ENCODE measurements at places on chromosomes 12 and 14.

- no peak for DNase-seq
Observed at GRCh38 chr12:132277374-132277941, 51.9 kb downstream of the GALNT9 start.

- no peak for DNase-seq
Observed at GRCh38 chr12:25207411-25207810, 12.4 kb downstream of the ETFRF1 start.

GRCh38 chr14:104486222-104486923 lies 93.2 kb upstream of the C14orf180 start:
- no peak for DNase-seq

GRCh38 chr12:64457466-64457865 lies 5.5 kb downstream of the TBK1 start:
- no peak for DNase-seq

GRCh38 chr12:112792301-112792700 lies 753 bp downstream of the RPH3A start:
- DNase-seq = no peak

- DNase-seq = no peak
Observed at GRCh38 chr14:53368711-53369201, 215.6 kb upstream of the DDHD1 start.

GRCh38 chr12:103586132-103586531 lies 941 bp upstream of the STAB2 start:
- no peak for DNase-seq

DNA sequence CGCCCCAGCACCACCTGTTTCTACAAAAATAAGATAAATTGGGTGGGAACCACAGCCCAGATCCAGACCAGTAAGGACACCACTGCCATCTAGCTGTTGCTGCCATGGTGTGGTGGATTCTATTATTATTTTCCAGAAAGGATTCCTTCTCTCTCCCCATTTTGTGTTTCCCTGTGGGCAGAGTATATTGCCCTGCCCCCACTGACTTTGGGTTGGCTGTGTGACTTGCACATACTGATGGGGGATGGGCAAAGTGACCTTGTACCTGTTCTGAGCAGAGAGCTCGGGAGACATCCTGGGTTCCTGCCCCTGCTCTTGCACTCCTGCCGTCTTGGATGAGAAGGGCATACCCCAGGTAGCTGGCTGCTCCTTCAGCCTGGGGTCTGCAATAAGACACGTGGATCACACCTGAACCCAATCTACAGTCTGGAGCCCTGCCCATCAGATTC lies 24.3 kb downstream of the MOAP1 start:
- no peak for DNase-seq

GRCh38 chr14:23103581-23103980 lies 1.2 kb downstream of the CIROP start:
- DNase-seq = no peak

GRCh38 chr12:126936181-126936851 lies 1330.7 kb upstream of the TMEM132C start:
- DNase-seq = no peak

DNA sequence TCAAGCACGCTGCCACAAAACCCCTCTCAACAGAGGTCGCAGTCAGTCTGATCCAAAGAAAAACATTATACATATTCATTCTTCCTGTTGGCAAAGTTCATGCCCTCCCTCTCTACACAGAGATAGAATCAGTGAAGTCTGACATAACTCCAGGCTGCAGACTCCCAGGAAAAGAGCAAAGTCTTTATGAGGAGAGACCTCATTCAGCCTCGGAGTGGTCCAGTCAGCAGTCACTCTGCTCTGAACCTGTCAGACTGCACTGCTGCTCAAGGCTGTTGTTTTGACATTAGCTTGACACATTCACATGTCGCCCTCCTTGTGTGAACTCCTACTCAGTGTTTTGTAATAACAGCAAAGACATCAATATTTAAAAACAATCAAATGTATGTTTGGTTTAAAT lies 241.2 kb upstream of the G2E3 start:
- DNase-seq = no peak

GRCh38 chr14:50028458-50028857 lies 87.9 kb downstream of the VCPKMT start:
- DNase-seq = no peak

GRCh38 chr12:68269779-68270178 lies 16.4 kb upstream of the IL22 start:
- no peak for DNase-seq

GRCh38 chr12:56633468-56634241 lies 3.5 kb upstream of the BAZ2A start:
- DNase-seq = no peak

DNA sequence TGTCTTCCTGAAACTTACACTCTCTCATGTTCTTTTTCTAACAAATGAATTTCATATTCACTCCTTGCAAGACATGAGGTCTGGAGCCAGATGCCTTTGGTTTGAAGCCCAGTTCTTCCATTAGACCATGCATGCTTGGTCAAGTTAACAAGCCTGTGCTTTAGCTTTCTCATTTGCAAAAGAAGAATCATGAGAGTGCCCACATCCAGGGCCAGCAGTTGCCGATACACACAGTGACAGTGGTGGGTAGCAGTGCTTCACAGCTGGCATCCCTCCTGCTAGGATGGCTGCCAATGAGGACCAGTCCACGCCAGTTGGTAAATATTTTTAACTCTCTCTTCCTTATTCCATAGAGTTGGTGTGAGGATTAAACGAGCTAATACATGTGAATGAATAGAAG lies 163.1 kb downstream of the PHLDA1 start:
- DNase-seq = no peak

GRCh38 chr14:68726093-68726695 lies 66.7 kb downstream of the ZFP36L1 start:
- DNase-seq = no peak

- DNase-seq = no peak
Observed at GRCh38 chr14:104869669-104870367, 4.8 kb downstream of the CEP170B start.

DNA sequence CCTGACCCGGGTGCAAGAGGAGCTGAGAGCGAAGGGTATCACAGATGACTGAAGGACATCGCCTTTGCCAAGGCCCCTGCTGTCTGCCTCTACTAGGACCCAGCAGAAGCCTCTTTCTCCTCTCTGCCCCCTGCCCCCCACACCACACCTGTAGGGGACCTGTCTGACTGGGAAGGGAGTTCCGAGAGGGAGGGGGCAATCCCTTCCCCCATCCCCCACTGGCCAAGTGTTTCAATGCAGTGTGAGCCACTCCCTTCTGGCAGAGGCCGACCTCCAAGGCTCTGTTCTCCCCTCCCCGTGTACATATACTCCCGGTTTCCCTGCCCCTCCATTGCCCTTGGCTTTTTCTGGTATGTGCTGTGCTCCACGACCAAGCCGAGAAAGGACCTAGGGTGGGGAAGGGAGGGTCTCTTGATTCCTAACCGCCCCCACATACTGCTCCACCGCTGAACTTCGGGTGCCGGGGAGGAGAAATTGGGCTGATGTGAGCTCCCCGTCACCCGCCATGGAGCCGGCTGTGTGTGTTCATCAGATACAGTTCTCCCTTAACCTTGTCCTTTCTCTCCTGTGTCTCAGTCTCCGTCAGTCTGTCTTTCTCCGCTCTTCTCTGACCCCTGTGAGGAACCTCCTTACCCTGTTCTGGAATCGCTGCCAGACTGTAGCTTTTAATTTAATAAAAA lies 2.0 kb upstream of the ARHGEF25 start:
- DNase-seq = no peak

DNA sequence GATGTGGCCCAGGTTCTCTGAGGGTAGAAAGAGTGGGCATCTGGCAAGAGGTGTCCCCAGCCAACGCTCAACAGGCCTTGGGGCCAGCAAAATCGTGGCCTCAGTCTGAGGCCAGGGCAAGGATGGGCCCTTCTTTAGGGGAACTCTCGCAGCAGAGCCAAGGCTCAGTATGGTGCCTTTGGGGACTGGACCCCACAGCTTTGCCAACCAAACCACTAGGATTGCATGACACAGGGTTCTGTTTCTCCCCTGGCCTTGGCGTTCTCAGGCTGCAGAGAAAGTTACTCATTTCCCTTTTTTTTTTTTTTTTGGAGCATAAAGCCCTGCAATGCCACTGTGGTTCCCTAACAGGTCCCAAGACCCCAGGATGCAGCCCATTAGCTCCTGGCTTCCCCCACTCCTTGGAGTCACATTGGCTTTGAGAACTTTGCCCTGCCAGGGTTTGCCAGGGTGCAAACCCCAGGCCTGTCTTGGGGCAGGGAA lies 100.6 kb downstream of the LGMN start:
- DNase-seq = no peak

DNA sequence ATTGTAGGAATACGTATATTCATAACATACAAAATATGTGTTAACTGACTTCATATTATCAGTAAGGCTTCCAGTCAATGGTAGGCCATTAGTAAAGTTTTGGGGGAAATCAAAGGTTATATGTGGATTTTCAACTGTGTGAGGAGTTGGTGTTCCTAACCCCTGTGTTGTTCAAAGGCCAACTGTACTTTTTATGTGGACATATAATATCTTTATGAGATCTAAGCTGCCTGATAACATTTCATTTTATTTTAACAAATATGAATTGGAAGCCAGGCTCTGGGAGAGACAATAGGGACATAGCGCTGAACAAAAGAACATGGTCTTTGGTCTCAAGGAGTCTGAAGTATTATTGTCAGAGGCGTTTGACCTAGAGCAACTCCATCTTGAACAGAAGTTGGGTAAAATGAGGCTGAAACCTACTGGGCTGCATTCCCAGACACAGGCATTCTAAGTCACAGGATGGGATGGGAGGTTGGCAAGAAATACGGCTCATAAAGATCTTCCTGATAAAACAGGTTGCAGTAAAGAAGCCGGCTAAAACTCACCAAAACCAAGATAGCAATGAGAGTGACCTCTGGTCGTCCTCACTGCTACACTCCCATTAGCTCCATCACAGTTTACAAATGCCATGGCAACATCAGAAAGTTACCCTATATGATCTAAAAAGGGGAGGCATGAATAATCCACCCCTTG lies 147.2 kb downstream of the KSR2 start:
- no peak for DNase-seq

- no peak for DNase-seq
Observed at GRCh38 chr12:13252616-13253015, 56.1 kb downstream of the EMP1 start.

GRCh38 chr12:73678335-73678734 lies 859.3 kb upstream of the ATXN7L3B start:
- no peak for DNase-seq

DNA sequence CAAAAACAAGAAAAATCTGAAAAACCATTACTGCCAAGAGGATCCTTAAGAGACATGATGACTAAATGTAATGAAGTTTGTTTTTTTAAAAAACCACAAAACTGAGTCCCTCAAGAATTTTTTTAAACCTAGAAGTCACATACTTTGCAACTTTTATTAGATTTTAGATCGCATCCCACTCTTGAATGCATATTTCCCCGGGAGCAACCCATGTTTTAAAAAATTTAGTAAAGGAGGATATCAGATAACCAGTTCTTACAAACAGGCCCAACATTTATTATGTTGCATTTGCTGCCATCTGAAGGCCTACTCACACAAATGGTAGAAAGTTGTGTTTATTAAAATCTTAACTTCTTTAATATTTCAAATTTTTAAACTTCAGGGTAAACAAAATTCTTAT lies 44.3 kb upstream of the CCT2 start:
- DNase-seq = no peak

GRCh38 chr12:58148405-58148804 lies 207.0 kb downstream of the ATP23 start:
- DNase-seq = no peak

- no peak for DNase-seq
Observed at GRCh38 chr12:21169878-21170472, 39.0 kb downstream of the SLCO1B1 start.

- no peak for DNase-seq
Observed at GRCh38 chr12:1812650-1813302, 7.6 kb upstream of the LRTM2 start.

DNA sequence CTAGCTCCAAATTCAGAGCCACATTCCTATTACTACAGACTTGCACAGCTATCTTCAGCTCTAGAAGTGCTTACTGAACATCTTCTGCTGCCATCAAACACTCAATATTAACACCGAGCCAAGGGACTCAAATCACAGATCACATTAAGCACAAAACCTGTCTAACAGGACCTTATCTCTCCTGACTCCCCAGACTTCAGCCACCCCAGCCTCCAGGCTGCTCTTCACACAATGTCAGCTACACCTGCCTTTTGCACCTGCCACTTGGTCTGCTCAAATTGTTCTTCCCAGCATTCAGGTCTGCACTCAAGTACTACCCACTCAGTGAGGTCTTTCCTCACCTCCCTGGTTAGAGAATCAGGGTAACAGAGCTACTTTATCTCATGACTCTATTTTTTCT lies 57.1 kb downstream of the GALC start:
- no peak for DNase-seq

DNA sequence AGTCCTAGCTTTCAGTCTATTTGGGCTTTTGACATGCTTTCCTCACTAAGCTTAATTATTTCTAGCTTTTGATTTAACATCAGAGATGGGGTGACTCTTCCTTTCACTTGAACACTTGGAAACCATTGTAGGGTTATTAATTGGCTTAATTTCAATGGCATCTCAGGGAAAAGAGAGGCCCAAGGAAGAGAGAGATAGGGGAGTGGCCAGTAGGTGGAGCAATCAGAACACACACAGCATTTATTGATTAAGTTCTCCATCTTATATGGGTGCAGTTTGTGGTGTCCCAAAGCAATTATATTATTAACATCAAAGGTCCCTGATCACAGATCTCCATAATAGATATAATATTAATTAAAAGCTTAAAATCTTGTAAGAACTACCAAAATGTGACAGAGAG lies 1466.1 kb upstream of the SEL1L start:
- DNase-seq = no peak

DNA sequence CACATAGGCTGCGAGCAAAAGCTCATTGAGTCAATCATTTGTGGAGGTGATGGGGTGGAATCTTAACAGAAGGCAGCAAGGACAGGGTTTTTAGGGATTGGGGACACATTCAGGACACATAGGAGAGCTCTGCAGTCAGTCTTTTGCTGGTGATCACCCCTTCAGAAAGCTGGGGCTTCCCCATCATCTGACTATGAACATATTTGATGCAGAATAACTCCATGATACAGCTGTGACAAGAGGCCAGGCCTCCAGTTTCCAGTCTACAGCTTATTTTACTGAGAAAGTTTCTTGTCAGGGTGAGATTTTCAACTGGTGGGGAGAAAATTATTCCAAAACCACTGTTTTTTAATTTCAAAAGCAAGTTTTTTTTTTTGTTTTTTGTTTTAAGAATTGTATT lies 134.2 kb downstream of the TMEM30B start:
- DNase-seq = no peak

- DNase-seq = no peak
Observed at GRCh38 chr14:32938719-32939253, at the start of gene NPAS3. NPAS3 (plus strand) TSS chr14:32938879.

DNA sequence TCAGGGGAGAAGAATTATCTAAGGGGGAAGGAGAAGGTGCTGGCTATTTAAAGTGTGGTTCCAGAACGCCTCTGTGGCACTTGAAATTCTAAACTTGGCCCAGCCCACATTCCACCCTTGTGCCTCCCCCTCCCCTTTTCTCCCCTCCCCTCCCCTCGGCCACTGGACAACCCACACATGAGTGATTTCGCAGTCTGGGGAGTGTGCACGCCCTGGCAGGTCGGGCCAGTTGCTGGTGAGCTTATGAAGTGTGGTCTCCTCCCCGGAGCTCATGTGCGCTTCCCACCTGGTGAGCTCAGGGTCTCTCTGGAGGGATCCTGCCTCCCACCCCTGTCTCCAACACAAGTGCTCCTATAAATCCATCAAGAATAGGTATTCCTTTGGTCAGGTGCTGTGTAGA lies at the start of gene SLC6A13:
SLC6A13 (minus strand) TSS at position 20 of the 400 bp plus-strand sequence. CDS start 2,784 bp downstream, outside the sequence.
- no peak for DNase-seq

Measured in stimulated activated CD4-positive, alpha-beta T cell treated with anti-CD3 and anti-CD28 coated beads, TNF-alpha, amount 100 ng/mL, for 1 hour (primary cell).